Tibial artery (tissue), 4 donors: ENCODE measurements at places on chromosomes 4 and X.
A peak's percentile ranks its signal among the peaks of the same experiment; 100 is the strongest.

DNA sequence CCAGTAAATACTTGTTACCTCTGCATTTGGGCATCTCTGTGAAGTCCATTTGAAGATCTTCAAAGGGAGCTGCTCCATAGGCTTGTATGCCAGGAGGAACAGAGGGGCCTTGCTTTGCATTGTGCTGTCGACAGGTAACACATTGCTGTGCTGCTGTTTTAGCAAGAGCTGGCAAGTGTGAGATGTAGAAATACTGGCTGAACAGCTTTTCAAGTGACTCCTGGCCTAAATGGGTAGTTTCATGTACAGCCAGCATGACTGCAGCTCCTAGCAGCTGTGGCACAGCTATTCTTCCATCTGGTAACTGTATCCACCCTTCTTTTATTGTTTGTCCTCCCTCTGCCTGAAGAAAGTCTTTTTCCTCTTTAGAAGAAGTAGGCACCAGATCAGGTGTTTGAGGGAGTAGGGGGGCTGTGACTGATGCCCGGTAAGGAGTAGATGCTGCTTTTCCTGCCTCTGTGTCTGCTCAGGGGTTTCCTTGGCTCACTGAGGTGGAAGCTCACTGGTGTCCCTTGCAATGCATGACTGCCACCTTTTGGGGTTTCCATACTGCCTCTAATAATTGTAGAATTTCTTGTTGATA lies 965.3 kb downstream of the CCSER1 start:
- no peak overlapping the region for H3K27ac ChIP-seq
- H3K27me3 ChIP-seq = no peaks in the 10 kb centered on the region
- no peaks in the 10 kb centered on the region for H3K4me1 ChIP-seq
- H3K4me3 ChIP-seq = no peak overlapping the region
- DNase-seq = no peak
- H3K36me3 ChIP-seq = no peaks in the 10 kb centered on the region

DNA sequence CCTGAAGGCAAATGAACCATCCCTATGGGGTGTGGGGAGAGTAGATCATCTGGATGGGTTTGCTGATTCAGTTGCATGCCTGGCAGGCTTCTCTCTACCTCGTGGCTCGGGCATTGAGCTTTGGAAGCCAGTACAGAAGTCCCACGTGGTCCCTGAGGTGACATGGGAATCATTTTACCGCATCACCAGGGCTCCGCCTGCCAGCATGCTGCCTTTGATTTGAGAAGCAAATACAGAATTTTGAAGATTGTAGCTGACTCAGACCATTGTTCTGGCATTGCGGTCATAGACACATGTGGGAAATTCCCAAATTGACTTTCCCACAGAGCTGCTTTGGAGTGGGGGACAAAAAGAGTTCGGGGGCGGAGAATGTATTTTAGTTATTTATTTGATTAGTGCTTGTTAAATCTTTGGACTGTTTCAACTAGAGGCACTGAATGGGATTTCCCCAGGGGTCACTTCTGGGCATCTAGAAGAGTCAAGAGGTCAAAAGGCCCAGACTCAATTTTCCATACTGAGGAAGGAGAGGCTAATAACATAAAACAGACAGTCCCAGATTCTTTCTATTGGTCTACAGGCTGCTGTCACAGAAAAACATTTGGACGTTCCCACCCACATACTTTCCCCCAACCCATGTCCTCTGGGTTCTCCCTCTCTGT lies 79.3 kb downstream of the NHSL2 start:
- H3K4me1 ChIP-seq = no peaks in the 10 kb centered on the region
- H3K27me3 ChIP-seq = no peaks in the 10 kb centered on the region
- peak; percentile 34 for DNase-seq
- no peaks in the 10 kb centered on the region for H3K36me3 ChIP-seq

GRCh38 chr4:77877771-77878565 lies 15.3 kb downstream of the MRPL1 start:
- H3K27me3 ChIP-seq = no peaks in the 10 kb centered on the region
- DNase-seq = no peak
- H3K4me1 ChIP-seq = no peaks in the 10 kb centered on the region
- peaks cover 15% of the 10 kb centered on the region for H3K36me3 ChIP-seq
- no peak overlapping the region for H3K27ac ChIP-seq

- no peaks in the 10 kb centered on the region for H3K36me3 ChIP-seq
- H3K27me3 ChIP-seq = no peaks in the 10 kb centered on the region
- H3K27ac ChIP-seq = no peak overlapping the region
- DNase-seq = no peak
- H3K4me3 ChIP-seq = no peak overlapping the region
Measured at GRCh38 chrX:150842198-150842685, 56.2 kb downstream of the CD99L2 start.

- DNase-seq = no peak
- peaks cover 6% of the 10 kb centered on the region for H3K36me3 ChIP-seq
- no peak overlapping the region for H3K4me3 ChIP-seq
- H3K4me1 ChIP-seq = no peaks in the 10 kb centered on the region
- H3K27ac ChIP-seq = no peak overlapping the region
Measured at GRCh38 chrX:64265265-64265664, 34.9 kb upstream of the ASB12 start.

GRCh38 chr4:56211202-56211601 lies 176.1 kb downstream of the AASDH start:
- DNase-seq = no peak
- no peaks in the 10 kb centered on the region for H3K36me3 ChIP-seq
- H3K27ac ChIP-seq = no peak overlapping the region

DNA sequence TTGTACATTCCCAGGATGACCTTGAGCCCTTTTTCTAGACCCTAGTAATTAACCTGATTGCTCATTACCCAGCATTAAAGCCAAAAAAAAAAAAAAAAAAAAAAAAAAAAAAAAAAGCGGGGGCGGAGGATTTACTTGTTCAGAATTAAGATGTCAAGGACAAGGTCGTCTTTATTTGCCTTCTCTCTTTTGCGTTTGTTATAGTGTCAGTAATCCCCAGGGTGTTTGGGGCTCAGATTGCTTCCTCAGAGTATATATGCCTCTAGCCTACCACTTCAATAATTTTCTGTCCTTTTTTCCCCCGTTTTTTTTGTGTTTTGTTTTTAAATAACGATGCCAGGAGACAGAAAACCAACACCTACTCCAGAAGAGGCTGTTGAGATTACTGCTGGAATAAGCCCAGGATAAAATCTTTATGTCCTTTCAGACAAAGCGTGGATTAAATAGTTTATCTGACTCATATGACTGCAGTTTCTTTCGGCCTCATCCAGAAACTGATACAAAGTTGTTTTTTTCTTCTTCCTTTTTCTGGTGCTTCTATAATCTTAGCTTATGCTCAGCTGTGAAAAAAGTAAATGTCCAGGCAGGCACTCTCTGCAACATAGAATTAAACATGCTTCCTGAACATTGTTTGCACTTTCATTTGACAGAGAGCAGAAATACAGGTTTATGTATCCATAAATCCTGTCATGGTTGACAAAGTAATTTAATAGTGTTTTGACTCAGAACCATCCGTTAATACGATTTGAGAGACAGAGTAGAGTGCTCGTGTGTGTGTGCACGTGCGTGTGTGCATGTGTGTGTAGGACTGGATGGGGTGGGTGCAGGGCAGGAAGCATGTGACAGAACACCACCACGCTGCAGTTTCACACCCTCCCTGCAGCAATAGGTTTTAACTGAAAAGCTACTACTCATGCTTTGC lies 138.6 kb downstream of the AFF1 start:
- H3K27me3 ChIP-seq = no peaks in the 10 kb centered on the region
- H3K36me3 ChIP-seq = no peaks in the 10 kb centered on the region
- peak overlapping the region; percentile 20 for H3K27ac ChIP-seq
- H3K4me3 ChIP-seq = no peak overlapping the region
- no peak for DNase-seq

GRCh38 chr4:82084747-82085146 lies 289.0 kb downstream of the HNRNPD start:
- no peak for DNase-seq
- H3K36me3 ChIP-seq = no peaks in the 10 kb centered on the region
- no peak overlapping the region for H3K4me3 ChIP-seq

GRCh38 chrX:48794911-48795515 lies 6.9 kb upstream of the HDAC6 start:
- DNase-seq = no peak
- no peaks in the 10 kb centered on the region for H3K36me3 ChIP-seq
- no peak overlapping the region for H3K27ac ChIP-seq
- H3K4me3 ChIP-seq = no peak overlapping the region
- no peaks in the 10 kb centered on the region for H3K27me3 ChIP-seq

DNA sequence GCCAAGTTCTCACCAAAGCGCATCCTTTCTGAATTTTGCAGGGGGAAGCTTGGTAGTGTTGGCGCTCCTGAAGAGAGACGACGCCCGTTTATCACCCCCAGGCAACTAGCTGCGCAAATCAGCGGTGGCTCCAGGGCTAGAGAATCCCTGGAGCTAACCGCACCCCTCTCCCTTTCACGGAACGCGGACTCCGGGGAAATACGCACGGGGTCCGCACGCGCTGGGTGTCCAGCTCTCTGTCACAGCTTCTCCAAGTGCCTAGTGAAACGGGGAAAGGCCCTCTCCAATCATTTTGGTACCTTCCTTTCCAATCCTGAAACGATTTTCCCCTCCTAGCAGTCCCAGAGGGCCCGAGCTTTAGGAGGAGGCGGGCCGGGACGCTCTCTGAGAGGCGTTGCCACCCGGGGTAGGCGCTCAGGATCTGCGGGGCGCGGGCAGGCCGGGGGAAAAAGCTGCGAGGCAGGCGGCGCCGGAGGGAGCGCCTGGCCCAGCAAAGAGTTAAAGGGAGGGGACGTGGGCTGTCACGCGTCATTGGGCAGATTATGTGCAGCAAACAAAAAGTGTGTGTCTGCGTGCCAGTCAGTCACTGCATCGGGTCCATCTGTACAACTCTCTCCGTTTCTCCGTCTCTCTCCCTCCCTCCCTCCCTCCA lies at the start of gene PRDM8:
TSS of gene PRDM8 (plus strand) at position 582 of the 652 bp plus-strand sequence. CDS start 2,578 bp downstream, outside the sequence.
- no peak within 1 kb of the TSS for H3K27ac ChIP-seq
- H3K4me3 ChIP-seq = peak within 1 kb of the TSS; percentile 47
- DNase-seq = no peak

DNA sequence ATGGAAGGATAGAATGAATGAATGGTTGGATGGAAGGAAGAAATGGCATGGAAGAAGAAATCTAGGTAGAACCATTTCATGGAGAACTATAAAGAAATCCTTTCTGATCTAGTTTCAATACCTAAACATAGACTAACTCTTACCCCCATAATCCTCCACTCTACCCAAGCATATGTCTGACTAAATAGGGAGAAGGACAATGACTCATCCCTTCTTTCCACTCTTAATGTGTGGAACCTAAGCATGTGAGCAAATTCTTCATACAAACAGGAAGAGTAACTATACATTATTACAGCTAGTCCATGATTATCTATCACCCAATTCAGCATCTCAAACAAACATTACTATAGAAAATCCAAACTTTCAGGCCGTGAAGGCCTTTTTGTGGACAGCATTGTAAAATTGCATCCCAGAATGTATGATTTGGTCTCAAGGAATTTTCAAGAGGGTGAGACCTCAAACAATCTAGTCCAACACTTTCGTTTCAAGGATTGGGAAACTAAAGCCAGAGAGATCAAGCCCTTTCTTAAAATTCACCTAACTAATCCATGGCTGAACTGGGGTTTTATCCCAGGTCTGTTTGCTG lies 11.2 kb downstream of the C1QTNF7 start:
- no peak overlapping the region for H3K4me3 ChIP-seq
- H3K27ac ChIP-seq = no peak overlapping the region

DNA sequence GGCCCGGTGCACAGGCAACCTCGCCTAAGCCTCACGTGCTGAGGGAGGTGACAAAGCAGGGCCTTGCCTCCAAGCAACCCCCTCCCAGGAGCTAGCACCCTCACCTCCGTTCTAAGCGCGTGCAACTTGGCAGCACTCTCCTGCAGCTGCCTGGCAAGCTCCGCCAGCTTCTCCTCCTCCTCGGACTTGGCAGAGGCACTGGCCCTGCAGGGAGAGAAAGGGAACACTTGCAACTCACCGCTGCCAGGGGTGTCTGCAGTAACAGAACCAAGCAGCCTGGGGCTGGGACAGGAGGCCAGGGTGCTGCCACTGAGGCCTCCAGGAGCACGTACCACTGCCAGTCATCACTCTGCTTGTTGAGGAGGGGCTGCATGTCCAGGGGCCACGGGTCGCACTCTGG lies 10.3 kb upstream of the TREX2 start:
- no peaks in the 10 kb centered on the region for H3K27me3 ChIP-seq
- peaks cover 38% of the 10 kb centered on the region for H3K36me3 ChIP-seq
- no peaks in the 10 kb centered on the region for H3K4me1 ChIP-seq
- no peak for DNase-seq
- H3K4me3 ChIP-seq = no peak overlapping the region

GRCh38 chr4:63717384-63717783 lies 691.9 kb downstream of the TECRL start:
- H3K27me3 ChIP-seq = no peaks in the 10 kb centered on the region
- H3K4me1 ChIP-seq = no peaks in the 10 kb centered on the region
- no peak overlapping the region for H3K27ac ChIP-seq
- no peak overlapping the region for H3K4me3 ChIP-seq

- H3K4me1 ChIP-seq = no peaks in the 10 kb centered on the region
- DNase-seq = no peak
- H3K27ac ChIP-seq = no peak overlapping the region
- H3K36me3 ChIP-seq = no peaks in the 10 kb centered on the region
Measured at GRCh38 chr4:120025516-120025915, 41.1 kb downstream of the MAD2L1 start.

DNA sequence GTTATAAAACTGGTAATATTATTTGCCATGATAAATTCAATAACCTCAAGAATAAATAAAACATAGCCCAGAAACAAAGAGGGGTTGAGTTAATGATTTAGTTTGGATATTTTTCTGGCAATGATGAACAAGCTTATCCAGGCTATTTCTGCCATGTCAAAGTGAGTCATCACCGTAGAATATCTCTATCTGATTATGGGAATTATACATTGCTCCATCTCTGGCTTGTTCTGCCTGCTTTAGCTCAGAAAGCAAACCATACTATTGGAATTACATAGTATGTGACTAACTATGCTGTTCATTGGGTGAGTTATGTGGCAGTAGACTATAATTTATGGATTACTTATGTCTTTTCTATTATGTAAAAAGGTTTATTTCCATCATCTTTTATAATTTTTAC lies 680.1 kb upstream of the AADAT start:
- no peaks in the 10 kb centered on the region for H3K36me3 ChIP-seq
- H3K27ac ChIP-seq = no peak overlapping the region
- no peak for DNase-seq
- no peak overlapping the region for H3K4me3 ChIP-seq
- no peaks in the 10 kb centered on the region for H3K27me3 ChIP-seq

- no peak overlapping the region for H3K27ac ChIP-seq
- peak; percentile 36 for DNase-seq
- H3K4me1 ChIP-seq = no peaks in the 10 kb centered on the region
- no peak overlapping the region for H3K4me3 ChIP-seq
Measured at GRCh38 chrX:24081661-24082154, 27.0 kb downstream of the EIF2S3 start.

- no peaks in the 10 kb centered on the region for H3K36me3 ChIP-seq
- H3K4me1 ChIP-seq = no peaks in the 10 kb centered on the region
- H3K27me3 ChIP-seq = no peaks in the 10 kb centered on the region
- no peak overlapping the region for H3K4me3 ChIP-seq
- DNase-seq = no peak
- H3K27ac ChIP-seq = no peak overlapping the region
Measured at GRCh38 chr4:5098176-5098575, 46.9 kb downstream of the STK32B start.

GRCh38 chrX:39499996-39500395 lies 597.8 kb downstream of the BCOR start:
- no peaks in the 10 kb centered on the region for H3K4me1 ChIP-seq
- H3K4me3 ChIP-seq = no peak overlapping the region
- H3K27ac ChIP-seq = no peak overlapping the region
- DNase-seq = no peak
- H3K27me3 ChIP-seq = no peaks in the 10 kb centered on the region
